ENCODE measurements at places on chromosomes 2 and 18.

- no peak for DNase-seq
Measured at GRCh38 chr2:5730386-5730785, 38.2 kb downstream of the SOX11 start.

DNA sequence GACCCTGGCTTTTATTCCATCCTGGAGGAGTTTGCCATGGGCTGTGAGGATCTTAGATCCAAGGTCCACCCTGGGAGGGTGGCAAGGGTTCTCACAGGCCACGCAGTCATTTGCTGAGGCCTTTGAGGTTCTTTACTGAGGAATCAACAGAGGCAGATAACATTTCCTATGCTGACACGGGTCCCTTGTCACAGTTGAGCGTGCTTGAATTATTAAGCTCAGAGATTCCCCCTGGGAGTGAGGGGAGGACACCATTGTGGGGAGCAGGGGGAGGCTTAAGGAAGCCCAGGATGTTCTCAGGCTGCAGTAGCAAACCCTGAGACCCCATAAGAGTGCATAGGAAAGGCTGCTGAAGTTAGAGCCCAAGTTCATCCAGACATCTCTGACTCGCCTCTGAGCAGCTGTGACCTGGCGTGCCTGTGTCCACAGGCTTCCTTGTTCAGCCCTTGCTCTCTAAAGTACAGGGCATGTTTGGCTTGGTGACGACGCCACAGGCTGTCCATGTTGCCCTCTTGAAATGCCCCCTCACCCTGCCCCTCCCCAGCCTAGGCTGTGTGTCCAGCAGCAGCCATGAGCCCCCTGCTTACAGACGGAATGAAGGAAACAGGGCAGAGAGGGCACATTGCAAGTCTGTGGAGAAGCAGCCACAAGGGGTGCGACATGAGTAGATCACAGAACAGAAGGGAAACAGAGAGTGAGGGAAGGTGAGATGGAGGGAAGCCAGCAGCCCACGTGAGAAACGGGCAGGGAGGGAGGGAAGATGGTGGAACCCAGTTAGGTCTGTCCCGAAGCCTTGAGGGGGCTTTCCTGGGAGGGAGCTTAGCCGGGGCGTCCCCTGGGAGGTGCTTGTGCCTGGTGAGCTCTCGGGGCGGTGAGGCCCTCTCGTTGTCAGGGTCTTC lies 34.0 kb downstream of the NAPG start:
- DNase-seq = no peak

DNA sequence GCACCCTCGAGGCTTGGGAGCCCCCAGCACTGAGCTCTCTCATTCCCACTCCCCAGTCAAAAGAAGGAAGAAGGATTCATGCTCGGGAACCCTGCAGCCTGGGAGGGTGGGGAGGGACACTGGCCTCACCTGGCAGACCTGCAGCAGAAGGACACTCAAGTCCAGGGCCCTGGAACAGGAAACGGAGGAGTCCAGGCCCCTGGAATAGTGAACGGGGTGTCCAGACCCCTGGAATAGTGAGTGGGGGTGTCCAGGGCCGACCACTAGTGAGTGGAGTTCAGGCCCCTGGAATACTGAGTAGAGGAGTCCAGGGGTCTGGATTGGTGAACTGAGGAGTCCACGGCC lies 292.5 kb downstream of the NDUFA10 start:
- no peak for DNase-seq

DNA sequence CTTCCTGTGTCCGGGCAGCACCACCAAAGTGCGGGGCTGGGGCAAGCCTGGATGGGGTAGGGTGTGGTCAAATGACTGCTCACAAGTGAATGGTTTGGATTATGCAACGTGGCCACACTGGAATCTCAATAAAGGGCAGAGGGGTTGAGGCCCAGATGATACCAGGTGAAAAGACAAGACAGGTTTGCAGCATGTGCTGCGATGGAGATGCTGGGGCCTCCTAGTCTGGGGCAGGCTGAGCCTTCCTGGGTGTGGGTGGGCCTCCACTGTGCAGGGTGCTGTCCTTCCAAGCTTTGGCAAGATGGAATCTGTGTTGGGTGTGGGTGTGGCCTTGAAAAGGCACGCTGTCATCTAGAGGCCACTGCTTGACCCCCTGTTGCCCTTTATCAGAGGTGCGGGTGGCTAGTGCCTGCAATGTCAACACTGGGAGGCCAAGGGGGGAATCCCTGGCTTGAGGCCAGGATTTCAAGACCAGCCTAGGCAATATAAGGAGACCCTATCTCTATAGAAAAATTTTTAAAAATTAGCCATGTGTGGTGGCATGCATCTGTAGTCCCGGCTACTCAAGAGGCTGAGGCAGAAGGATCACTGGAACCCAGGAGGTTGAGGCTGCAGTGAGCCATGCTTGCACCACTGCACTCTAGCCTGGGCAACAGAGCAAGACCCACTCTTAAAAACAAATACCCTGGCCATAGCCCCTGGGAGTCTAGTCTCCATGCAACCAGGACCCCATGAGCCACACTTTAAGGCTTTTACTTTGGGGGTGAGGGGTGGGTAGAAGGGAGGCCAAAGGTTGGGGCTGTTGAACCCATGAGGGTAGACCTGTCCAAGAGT lies 13.8 kb downstream of the RRM2 start:
- no peak for DNase-seq

DNA sequence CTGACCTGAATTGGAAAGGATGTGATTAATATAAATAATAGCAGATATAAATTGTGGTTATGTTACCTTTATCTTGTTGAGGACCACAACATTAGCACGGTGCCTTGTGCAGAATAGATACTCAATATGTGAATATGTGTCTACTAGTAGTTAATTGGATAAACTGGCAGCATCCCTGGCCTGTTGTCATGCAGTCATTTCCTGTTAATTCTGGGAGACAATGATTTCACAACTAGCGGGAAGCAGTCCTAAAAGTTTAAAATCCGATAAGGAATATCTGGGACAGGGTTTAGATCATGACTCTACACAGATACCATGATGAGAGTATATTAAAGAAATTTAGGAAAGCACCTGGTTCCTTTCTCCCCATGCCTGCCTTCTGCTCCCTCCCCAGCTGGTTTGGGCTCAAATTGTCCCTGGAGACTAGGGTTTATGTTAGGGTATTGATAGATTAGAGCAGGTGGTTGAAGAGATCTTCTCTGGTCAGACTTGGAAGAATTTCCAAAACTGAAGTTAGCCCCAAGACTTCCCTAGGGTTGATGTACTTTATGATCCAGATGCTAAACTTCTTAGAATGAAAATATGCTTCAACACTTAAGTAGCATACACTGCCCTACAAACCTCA lies 32.8 kb downstream of the CYBRD1 start:
- no peak for DNase-seq

- DNase-seq = no peak
Measured at GRCh38 chr2:74301262-74301661, 42.0 kb downstream of the SLC4A5 start.

DNA sequence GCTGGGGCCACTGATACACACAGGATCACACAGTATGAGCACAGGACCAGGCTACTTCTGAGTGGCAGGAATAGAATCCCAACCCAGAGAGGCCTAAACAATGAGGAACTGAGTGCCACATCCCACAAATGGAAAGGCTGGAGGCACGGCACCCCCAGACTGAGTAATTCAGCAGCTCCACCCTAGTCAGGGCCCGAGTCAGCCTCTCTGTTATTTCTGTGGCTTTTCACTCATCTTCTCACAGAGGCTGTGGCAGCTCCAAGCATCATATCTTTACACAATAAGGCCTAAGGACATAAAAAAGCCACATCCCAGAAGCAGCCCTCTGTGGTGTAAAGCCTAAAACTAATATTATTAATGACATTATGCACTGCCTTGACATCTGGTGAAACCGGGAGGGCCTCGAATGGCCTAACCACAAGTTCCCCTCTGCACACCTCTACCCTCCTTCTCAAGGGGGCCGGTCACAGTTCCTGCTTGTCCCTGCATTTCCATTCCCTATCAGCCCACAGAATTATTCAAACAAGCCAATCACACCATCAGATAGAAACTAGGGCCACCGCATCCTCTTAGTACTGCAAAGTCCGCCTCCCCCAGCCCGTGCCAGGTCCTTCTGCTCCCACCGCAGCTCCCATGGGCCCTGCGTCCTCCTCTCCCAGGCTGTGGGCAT lies 12.5 kb upstream of the MAL start:
- DNase-seq = no peak

- DNase-seq = no peak
Measured at GRCh38 chr2:234377761-234378391, 119.0 kb downstream of the ARL4C start.

DNA sequence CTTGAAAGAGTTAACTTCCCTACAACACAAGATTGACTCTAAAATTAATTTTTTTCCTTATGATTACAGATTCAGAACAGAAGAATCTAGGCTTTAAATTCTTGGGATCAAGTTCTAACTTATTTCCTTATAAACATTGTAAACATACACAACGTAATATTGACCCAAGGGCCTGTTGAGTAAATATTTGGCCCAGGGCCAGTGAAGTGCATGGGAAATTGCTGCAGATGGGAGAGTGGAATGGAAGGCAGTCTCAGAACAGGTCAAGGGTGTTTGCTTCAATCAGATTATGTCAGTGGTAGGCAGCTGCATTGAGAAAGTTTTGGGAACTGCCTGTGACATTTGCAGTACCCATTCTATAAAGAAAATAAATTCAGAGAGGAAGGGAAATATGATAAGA lies 137.6 kb downstream of the MYO1B start:
- no peak for DNase-seq

- DNase-seq = no peak
Measured at GRCh38 chr18:28153485-28154065, 23.4 kb downstream of the CDH2 start.

DNA sequence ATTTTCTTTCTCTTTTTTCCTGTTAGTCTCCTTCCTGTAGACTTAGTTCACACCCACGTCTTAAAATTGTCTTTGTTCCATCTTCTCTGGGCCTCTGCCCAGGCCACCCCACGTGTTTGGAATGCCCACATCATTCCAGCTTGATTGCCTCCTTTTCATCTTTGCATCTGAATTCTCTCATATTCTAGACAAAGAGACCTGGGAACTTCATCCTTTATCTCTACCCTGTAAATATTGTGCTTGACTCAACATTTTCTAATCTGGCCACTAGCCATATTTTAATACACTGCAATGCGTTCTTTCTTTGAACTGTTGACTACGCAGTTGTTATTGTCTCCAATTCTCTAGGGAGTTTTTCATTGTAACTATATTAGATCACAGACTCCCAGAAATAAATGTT lies 187.5 kb upstream of the NRXN1 start:
- no peak for DNase-seq

GRCh38 chr2:98465456-98466226 lies 21.0 kb downstream of the INPP4A start:
- no peak for DNase-seq

DNA sequence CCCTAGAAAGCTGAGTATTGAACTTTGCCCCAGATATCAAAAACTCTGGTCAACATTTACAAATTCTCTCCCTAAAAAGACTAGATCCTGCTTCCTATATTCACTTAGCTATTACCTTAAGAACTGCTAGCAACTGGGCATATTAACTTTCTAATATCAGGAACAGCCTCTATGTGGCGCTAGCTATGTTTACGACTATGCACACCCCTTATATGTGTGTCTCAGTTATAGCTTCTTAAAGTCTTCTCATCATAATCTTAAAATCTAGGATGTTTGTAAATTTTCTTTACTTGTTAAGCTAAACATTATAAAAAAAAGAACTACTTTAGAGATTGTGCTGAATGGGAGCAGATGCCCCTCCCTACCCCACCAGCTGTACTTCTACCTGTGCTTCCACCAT lies 1.7 kb upstream of the STAMBP start:
- DNase-seq = no peak

DNA sequence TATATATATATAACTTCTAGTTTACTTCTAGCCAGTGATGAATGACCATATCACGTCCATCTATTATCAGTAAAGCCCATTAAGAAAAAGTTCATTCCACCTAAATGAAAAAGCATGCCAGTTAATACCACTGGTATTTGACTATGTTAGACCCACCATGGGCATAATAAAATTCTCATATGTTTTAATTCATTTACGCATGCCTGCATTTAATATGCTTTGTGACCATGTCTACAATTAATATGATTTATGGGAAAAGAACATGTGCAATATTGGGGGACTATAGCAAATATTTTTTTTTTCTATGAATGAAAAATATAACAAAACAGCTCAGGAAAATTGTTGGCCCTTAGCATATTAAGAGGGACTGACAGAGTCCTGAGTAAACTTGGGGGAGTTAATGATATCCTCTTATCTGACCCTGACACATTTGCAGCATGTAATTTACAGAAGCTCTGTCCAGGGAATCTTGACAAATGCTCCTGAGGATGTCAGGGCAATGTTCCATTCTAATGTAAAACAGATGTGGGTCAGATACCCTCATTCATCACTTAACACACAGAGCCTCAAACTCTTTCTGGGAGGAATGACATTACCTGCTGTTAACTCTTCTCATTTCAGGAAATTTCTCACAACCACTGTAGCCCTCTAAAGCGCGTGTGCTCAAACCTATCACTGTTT lies 90.6 kb downstream of the PAX3 start:
- DNase-seq = no peak

DNA sequence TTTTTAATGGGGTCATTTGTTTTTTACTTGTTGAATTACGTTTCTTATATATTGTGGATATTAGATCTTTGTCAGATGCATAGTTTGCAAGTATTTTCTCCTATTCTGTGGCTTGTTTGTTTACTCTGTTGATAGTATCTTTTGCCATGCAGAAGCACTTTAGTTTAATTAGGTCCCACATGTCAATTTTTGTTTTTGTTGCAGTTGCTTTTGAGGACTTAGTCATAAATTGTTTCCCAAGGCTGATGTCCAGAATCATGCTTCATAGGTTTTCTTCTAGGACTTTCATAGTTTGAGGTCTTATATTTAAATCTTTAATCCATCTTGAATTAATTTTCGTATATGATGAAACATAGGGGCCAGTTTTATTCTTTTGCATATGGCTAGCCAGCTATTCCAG lies 13.2 kb downstream of the PIKFYVE start:
- DNase-seq = no peak

DNA sequence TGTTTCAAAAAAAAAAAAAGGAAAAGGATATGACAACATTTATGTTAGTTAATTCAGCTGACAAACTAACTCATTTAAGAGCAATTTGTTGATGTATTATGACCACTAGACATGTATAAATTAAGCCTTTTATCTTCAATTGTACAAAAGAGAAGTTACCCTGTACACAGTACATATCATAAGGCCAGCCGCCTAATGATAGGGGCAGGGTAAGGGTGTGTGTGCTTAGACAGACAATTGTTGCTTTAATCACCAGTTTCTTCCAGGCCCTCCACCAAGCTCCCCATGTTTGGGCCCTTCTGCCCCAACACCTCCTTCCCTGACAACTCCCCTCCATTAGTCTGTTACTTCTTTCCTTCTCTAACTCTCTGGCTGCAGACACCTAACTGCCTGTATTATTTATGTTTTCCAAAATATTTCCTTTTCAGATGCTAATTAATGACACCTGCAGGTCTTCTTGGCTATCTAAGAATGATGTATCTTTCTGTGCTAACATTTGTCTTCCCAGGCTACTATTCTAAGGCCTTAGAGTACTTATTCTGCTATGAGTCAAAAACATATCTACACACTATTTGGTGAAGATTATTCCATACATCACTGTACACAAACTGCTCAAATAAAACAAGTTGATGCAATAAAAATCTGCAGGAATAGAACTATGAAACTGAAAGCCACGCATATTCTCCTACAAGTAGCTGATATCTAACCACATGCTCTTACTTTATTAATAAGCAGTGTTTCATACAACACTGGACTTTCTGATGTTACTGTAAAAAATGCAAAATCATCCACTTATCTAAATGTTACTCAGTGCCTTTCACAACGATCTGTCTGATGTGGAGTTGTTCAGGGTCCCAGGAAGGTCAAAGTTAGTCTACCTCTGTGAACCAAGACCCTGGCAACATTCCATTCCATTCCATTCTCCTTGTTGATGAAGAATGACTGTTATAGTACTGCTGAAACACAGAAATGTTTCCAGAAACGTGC lies 26.4 kb downstream of the TMEM131 start:
- no peak for DNase-seq

Data from activated CD8-positive, alpha-beta memory T cell treated with anti-CD3 and anti-CD28 coated beads for 4 hours (primary cell).